ENCODE measurements at places on chromosomes 16 and 17.

GRCh38 chr16:51243936-51244436, 92.9 kb upstream of the SALL1 start:
- no peak for DNase-seq

DNA sequence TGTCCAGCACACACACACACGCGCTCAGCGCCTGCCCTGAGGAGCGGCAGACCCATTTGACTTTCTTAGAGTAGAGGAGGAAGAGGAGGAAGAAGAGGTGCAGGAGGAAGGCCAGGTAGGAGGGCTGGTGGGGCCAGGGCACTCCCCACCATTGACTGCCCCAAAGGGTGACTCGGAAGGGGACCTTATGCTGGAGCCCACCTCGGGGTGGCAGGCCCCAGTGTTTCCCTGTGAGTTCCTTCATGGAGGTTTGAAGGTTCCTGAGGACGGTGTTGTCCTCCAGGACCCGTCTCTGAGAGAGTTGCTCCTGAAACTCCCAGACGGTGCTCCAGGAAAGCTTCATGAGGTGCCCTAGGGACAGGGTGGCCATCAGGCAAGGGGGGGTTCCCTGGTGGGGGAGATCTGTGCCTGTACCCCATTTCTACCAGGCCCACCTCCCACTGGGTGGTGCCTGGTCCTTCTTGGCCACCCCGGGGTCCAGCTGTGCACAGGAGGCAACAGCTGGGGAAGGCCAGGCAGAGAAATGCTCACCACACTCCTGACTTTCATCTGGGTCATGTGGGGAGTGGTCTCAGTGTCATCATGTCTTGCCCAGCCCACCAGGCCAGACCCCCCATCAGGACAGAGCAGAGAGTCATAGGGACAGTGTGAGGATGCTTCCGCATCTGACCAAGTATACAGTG, 89.5 kb downstream of the TNFRSF13B start:
- DNase-seq, result no peak

- DNase-seq, result no peak
These were observed 4.4 kb downstream of the TBX6 start for GRCh38 chr16:30087181-30087898.

GRCh38 chr16:11032922-11033291, 88.5 kb downstream of the CLEC16A start:
- DNase-seq, result no peak

GRCh38 chr17:82200743-82201497, 11.7 kb downstream of the CCDC57 start:
- DNase-seq, result no peak

- DNase-seq, result no peak
These were observed 25.1 kb downstream of the TBX4 start for GRCh38 chr17:61477204-61477834.

- DNase-seq, result no peak
These were observed 7.5 kb upstream of the JUP start for GRCh38 chr17:41793784-41794539.

- no peak for DNase-seq
These were observed 20.3 kb downstream of the KPNB1 start for GRCh38 chr17:47670064-47670463.

DNA sequence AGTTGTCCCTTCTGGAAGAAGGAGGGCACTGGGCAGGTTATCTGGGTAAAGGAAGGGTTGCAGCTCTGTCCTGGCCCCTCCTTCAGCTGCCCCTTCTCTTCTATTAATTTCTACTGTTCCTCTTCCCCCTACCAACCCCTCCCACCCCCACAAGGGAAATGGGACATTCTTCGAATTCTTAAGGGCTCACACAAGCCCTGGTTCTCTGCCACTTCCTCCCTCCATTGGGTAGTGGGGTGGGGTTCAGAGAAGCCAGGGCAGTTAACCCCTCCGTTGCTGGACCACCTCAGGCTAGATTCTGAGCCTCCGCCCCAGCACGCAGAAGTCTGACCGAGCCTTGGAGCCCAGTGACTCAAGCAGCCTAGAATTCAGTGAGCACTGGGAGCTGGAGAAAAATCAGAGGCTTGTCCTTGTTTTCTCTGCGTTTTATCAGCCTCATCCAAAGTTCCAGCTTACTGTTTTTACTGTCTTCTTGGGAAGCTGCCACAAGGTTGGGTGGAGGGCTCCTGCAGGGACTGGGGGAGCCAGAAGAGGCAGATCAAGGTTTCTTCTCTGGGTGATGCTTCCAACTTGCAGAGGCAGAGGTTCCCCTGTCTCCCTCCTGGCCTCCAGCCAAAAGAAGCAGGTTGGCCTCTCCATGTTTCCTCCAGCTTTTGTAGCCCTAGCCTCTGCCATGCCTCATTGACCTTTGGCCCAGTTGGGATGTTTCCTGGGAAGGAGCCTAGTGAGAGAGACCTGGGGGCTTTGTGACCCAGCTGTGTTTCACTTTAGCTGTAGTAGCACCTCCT, 10.2 kb downstream of the LASP1 start:
- DNase-seq, result no peak

GRCh38 chr16:85584267-85584666, 28.9 kb upstream of the GSE1 start:
- DNase-seq, result no peak

DNA sequence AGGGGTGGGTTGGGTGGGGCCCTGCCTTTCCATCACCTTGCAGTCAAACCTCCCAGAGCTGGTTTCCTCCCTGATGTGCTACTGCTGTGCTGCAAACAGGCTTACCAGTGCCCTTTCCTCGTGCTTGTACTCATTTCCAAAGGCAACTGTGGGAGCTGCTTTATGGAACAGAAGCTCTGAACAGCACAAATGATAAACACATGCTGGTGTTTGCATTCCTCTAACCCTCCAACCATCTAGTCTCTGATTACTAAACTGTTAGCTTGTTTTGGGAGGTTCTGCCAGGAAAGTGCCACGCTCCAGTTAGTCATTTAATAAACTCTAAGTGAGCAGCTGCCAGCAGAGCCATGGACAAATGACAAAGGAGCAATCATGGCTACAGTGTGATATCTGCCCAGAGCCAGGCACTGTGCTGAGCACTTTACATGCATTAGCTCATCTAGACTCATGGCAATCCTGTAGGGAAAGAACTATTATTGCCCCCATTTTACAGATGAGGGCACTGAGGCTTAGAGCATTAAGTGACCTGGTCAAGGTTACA, 110.4 kb downstream of the VAT1L start:
- no peak for DNase-seq

- no peak for DNase-seq
These were observed 139.5 kb downstream of the MSI2 start for GRCh38 chr17:57395721-57396321.

DNA sequence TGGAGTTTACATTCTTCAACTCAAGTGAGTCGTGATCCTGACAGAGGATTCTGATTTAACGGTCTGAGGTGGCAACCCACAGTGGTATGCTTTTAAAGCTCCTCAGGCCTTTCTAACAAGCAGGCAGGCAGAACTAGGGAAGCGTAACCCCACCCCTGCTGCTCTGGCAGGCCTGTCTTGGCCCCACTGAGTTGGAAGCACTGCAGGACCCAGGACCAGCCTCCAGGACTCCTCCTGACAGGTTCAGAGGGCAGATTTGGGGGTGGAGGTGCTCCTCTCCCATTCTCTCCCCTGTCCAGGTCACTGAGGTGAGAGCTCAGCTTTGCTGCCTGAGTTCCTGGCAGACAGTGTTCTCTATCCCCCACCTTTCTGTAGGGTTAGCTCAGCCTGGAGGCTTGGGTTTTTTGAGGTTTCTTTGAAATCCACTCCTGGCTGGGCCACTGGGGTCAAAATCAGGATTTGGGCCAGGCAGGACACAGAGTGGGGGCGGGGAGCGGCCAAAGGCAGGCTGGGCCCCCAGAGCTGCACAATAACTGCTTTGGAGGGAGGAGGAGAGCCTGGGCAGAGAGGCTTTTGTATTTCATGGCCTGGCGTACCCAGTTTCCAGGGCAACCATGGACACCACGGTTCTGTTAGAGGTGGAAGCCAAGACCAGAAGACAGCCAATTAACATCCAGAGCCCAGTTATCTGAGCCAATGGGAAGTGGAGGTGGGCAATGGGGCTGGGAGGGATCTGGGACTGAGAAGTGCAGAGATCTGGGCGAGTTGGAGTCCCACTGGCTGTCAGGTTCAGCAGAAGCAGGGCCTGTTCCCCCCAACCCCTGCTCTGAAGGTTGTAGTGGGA, 9.5 kb downstream of the MRPL27 start:
- no peak for DNase-seq

GRCh38 chr17:43025766-43026537, 921 bp downstream of the RND2 start:
- DNase-seq, result no peak

- peak; percentile 63 for DNase-seq
These were observed 68.6 kb downstream of the HAPSTR1 start for GRCh38 chr16:9159839-9160550.

GRCh38 chr16:76484020-76484419, 206.8 kb downstream of the CNTNAP4 start:
- no peak for DNase-seq

GRCh38 chr17:48322060-48322459, 108.0 kb downstream of the SKAP1 start:
- no peak for DNase-seq

- no peak for DNase-seq
These were observed 16.6 kb downstream of the HSD17B2 start for GRCh38 chr16:82051656-82052055.

- DNase-seq, result no peak
These were observed 96.4 kb downstream of the MSI2 start for GRCh38 chr17:57352665-57353175.

DNA sequence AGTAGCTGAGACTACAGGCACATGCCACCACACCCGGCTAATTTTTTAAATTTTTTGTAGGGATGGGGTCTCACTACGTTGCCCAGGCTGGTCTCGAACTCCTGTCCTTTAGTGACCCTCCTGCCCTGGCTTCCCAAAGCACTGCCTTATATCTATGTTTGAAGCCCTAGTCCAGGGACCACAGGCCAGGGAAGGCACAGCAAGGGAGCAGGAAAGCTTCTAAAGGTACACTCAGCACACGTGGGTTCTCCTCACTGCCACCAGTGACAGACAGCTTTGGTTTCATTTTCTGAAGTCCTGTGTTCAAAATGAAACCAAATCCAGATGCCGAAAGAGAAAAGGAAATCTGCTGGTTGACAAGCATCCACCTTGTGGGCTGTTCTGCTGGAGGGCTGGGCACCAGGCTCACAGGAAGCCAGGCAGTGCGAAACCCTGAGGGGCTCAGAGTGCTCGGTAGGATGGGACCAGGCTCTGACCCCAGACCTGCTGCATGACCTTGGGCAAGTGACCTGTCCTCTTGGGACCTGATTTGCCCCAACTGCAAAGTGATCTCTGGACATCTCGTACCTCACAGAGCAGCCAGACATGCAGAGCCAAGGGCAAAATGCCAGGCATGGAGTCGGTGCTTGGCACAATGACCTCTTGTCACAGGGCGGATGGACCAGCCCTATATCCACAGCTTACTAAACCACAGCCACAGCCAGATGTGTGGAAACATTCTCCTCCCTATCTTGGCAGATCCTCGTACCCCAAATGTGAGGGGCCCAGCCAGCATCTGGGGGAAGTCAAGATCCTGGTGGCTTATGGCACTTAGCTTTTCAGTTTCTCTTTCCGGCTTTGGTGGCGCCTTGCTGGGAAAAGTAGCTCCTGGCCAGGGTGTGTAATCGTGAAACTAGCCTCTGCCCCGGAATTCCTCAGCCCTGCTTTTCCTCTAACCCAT, 2.8 kb upstream of the SOCS1 start:
- peak; percentile 88 for DNase-seq

GRCh38 chr17:7697828-7698588, 7.0 kb upstream of the EFNB3 start:
- no peak for DNase-seq

DNA sequence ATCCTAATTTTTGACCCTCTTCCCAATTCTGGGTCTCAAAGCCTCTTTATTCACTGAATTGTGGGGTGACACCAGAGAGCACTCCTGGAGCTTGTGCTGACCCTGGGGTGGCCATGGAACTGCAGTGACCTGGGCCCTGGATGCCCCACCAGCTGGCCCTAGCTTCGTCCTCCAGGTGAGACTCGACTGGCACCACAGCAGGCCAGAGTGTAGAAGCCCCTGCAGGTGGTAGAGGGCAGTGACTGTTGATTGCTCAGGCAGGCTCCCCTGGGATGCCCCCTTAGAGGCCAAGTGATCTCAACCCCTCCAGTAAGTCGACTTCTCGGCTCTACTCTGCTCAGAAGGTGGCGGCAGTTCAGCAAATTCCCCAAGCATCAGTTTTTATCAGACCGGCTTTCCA, 6.4 kb downstream of the FA2H start:
- DNase-seq, result no peak

- no peak for DNase-seq
These were observed 23.6 kb upstream of the DYNC1LI2 start for GRCh38 chr16:66774981-66775380.

GRCh38 chr17:56717471-56717870, 116.2 kb downstream of the C17orf67 start:
- DNase-seq, result no peak

DNA sequence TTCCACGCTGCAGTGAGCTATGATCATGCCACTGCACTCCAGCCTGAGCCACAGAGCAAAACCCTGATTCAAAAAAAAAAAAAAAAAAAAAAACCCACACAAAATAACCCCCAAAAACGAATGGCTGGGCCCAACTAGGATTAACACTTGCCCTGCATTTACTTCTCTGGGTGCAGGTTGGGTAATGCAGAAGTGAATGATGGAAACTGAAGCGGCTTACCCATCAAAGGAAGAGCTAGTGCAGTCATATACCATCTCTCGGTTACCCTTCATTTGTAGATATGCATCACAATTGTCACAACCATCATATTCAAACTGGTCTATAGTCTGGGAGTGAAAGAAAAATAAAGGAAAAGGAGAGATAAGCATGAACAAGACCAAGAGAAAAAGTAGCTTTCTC, 819 bp downstream of the SUPT4H1 start:
- no peak for DNase-seq

DNA sequence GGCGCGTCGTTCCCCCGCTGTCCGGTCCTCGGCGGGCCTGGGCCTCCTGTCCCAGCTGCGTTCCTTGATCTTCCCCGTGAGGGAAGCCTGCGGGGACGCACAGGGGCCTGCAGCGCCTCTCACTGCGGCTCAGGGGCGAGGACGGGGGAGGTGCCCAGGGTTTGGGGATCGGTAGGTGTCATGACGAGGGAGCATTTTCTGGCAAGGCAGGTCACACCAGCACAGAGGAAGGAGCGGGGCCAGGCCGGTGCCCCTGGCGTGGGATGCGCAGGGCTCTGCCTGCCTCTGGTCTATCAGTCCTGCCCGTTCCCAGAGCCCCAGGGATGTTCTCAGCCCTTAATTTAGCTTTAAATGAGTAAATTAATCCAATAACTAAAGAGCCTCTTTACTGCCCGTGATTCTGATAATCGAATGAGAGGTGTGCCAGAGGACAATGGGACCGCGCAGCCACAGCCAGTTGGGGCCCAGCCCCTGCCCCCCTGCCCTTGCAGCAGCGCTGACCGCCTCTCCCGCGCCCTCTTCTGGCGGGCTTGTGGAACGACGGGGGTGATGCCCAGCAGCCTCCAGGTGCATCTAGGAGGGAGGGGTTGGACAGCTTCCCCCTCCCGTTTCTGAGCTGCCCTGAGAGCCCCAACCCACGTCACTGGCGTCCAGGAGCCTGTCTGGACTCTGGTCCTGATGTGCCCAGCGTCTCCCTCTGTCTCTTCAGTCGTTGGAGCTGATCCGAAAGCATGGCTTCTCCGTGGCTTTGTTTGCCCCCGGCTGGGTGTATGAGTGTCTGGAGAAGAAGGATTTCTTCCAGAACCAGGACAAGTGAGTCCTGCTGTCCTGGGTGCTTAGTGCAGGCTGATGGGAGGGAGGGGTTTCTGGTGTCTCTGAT, 7.9 kb downstream of the ENGASE start:
- peak; percentile 43 for DNase-seq

GRCh38 chr17:66468241-66469087, 166.1 kb downstream of the PRKCA start:
- peak; percentile 16 for DNase-seq

GRCh38 chr17:1755827-1756262, 6.0 kb upstream of the SERPINF1 start:
- DNase-seq, result no peak
